NCI-H524 treated with DMSO at 0.1 percent for 48 hours (cell line): ENCODE measurements at places on chromosomes 6 and 20.

DNA sequence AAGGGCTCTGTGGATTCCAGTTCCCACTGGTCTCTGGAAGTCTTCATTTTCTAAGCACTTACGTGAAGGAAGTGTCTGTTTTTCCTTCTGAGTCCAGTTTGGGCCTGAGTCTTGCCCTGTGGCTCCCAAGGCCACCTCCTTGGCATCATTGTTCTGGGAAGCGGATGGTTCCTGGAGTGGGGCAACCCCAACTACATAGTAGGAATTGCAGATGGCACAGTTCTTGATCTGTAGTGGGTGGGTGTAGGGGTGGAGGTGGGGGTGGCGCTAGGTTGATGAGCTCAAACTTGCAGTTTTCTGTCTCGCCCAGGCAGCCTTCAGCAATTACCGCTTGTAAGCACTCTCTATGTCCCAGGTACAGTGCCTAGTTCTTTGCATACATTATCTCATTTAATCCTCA is 7.2 kb upstream of the FERMT1 start:
- DNase-seq: no peak

GRCh38 chr20:17624070-17624469 is 54.2 kb downstream of the DSTN start:
- DNase-seq: no peak

GRCh38 chr6:23003671-23004467 is 434.5 kb downstream of the HDGFL1 start:
- no peak for DNase-seq

- no peak for DNase-seq
Measured at GRCh38 chr6:163516908-163517307, 102.4 kb downstream of the QKI start.

GRCh38 chr6:111971866-111972532 is 81.9 kb upstream of the CCN6 start:
- DNase-seq: no peak

DNA sequence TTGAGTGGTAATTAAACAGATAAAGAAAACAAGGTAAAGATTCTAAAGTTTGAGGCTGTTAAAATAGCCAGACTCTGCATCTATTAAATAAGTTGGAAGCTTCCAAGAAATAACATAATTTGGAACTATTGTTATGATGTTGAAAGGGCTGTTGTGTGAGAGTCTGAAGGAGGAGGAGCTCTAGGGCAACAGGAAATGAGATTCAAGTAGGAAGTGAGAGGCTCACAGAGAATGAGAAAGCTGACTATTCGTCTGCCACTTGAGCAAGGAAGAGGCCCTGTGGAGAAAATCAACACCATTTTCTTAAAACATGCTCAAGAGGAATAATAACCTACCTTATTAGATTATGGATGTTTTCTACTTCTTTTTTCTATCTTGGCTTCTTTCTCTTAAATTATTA is 185.2 kb downstream of the SLC24A3 start:
- no peak for DNase-seq

DNA sequence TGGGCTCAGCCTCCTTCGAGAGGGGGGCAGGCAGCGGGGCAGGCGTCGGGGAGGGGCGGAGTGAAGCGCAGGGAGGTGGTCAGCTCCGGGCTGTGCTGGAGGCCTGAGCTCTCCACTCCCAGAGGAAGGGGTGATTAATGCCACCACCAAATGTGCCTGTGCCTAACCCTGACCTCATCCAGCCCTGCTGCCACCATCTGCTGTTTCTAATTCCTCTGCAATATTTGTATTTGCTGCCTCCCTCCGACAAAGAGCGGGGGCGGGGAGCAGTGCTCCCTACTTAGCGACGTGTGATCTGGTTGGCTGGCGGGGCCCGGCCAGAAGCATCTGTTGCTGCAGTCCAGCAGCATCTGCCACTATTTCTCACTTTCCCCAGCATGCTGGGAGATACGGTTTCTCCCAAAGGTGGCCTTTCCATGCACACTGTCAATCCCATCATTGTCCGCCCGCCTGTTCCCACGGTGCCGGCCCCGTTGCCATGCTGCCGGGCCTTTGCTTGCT is 47.0 kb downstream of the DLL1 start:
- peak; percentile 97 for DNase-seq

- no peak for DNase-seq
Measured at GRCh38 chr20:36333841-36334240, 27.7 kb downstream of the DLGAP4 start.

DNA sequence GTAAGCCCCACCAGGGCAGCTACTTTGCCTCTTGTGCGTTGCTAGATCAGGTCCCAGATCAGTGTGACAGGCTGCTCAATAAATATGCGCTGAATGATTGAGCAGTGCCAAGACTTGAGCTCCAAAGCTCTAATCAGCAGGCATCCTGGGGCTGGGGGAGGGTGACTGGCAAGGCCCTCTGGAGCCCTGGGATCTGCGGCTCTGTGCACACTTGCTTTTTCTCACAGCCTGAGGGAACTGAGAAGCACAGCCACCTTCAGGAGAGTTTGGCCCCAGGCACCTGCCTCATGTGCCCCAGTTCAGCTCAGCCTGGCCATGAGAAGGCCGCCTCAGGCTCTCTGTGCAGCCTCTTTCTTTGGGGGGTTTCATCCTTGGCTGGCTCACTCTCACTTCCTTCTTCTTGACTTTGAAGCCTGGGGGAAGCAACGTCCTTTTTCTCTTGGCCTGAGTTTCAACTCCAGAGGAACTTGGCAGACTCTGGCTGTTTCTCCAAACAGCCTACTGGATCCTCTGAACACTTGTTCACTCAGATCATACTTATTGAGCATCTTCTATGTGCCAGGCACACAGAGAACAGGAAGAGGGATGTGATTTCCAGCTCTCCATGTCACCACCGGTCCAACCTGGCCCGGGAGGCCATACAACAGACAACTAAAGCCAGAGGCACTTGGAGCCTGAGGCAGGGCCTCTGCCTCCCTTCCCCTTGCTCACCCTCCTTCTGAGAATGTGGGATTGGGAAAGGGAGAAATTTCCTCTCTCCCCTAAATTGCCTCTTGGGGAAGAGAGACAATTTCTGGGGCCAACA is 114.0 kb downstream of the VEGFA start:
- no peak for DNase-seq

DNA sequence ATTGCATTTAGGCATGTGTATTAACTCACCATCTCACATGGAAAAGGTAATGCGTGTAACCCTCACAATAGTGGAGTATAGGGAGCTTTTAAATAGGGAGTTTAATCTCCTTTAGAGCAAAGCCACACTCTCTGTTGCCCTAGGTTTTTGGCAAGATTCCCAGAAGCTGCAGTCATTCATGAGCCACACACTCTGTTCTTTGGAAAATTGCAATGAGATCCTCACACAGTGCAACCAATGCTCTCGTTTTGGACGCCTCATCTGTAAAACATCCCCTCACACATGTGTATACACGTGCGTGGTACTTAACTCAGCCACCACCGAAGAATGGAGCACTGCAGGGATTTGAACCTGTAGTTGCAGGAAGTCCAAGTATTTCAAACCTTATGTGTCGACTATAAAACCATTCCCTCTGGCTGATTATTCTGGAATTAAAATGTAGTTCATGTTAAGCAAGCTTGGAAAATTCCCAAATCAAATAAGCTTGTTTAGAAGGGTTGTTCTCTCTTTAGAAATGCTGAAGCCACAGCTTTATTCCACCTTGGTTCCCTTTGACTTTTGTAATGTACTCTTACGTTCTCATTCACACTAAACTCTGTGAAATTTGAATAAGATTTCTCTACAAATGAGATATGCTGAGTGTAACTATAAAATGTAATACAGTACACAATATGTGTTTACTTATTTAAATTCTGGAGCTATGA is 489.8 kb upstream of the MANEA start:
- DNase-seq: peak; percentile 81

DNA sequence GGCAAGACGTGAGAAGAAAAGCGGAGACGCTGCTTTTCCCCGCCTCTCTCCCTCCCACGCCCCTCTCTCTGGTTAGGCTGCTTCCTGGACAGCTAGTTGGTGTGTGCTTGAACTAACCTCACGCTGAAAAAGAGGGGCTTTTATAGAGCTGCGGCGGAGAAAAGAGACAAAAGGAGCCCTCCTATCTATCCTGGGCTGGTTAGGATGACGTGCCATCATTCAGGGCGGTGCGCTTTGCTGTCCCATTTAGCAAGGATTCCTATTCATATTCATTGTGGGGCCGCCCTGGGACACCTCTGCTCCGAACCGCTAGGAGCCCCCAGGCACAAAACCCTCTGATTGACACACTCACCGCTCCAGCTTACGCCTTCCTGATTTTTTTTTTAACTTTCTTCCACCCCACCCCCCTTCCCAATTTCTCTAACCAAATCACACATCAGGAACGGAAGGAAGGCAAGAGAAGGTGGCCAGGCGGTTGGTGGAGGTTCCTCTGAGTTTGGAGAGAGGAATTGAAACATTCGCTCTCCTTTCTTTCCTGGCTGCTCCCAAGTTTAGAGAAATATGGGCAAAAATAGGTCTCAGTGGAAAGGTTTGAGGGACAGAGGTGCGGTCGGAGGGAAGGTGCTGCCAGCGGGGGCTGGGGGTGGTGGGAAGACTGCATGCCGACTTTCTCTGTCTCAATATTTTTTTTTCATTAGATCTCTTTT is at the start of gene OLIG3:
Gene OLIG3, minus strand, starts transcription at position 114 of the 707 bp plus-strand sequence. CDS start 224 bp downstream, outside the sequence.
- DNase-seq: no peak

DNA sequence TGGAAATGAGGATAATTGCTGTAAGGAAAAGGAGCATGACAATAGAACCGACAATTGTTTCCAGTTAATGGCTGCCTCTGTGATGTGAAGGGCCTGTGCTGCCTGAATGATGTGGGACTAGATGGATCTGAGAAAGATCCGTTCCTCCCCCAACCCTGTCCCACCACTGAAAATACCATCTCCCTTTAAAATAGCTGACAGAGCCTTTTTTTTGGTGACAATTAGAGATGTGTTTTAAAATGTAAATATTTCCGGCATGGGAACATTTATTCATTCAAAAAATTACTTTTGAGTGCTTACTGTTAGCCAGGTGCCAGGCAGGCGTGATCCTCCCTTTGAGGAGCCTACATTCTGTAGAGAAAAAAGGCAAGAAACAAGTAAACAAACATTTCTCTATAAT is 72.4 kb upstream of the SUPT3H start:
- no peak for DNase-seq

GRCh38 chr6:35474942-35475570 is 6.9 kb downstream of the RPL10A start:
- no peak for DNase-seq

DNA sequence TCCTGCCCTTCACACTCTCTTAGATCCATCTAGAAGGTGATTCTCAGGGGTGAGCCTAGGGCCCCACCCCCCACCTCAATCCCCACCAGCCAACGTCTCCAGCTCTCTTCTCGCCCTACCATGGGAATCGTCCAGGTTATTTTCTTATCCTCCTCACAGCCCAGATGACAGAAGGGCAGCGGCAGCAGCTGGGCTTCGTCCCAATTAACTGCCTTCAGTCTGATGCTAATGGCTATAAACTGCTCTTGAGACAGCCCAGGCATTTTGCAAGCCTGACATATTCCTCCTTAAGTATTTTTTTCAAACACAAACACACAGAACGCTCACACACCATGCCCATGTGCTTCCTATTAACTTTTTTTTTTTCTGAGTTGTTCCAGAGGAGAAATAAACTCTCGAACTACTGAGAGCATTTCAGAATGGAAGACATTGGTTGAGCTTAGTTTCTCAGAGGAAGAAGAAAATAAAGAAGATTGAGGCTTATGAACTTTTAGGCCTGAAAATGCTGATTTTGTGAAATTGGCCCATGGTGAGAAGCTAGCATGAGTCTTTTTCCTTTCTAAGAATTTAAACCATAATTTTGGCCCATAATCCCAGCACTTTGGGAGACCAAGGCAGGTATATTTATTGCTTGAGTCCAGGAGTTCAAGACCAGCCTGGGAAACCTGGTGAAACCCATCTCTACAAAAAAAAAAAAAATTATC is 124.6 kb downstream of the EYA2 start:
- peak; percentile 80 for DNase-seq
